ENCODE measurements at places on chromosomes 1 and 21. TPM values are rescaled to one million over a fixed set of nuclear protein-coding genes. Genes with fewer than 3 reads are reported as not detected.
A peak's percentile ranks its signal among the peaks of the same experiment; 100 is the strongest.

DNA sequence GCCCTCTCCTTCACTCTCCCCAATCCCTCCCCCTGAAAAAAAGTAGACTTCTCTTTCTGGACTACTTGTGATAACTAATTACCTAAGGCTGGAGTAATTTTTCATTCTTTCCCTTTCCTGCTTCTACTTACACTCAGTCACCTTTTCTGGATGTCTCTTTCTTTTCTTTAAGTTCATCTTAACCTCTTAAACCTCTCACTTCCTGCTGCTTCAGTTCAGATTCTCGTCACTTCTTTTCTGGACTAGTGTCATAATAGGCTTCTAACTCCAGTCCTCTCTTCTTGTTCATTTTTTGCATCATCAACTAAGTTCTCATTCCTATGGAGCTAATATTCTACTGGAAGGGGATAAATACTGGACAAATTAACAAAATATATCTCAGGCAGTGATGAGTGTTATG is 75.4 kb downstream of the LRRC53 start:
- no peak overlapping the region for H3K27ac ChIP-seq
- H3K4me1 ChIP-seq = no peaks in the 10 kb centered on the region
- no peak overlapping the region for H3K4me3 ChIP-seq

GRCh38 chr1:47656719-47657685 is 219.2 kb downstream of the FOXD2 start:
- DNase-seq = no peak
- no peaks in the 10 kb centered on the region for H3K4me1 ChIP-seq
- no peaks in the 10 kb centered on the region for H3K27me3 ChIP-seq
- no peak overlapping the region for H3K4me3 ChIP-seq
- H3K36me3 ChIP-seq = no peaks in the 10 kb centered on the region

Gene ATAD3C
- total RNA-seq = 7.8 TPM

DNA sequence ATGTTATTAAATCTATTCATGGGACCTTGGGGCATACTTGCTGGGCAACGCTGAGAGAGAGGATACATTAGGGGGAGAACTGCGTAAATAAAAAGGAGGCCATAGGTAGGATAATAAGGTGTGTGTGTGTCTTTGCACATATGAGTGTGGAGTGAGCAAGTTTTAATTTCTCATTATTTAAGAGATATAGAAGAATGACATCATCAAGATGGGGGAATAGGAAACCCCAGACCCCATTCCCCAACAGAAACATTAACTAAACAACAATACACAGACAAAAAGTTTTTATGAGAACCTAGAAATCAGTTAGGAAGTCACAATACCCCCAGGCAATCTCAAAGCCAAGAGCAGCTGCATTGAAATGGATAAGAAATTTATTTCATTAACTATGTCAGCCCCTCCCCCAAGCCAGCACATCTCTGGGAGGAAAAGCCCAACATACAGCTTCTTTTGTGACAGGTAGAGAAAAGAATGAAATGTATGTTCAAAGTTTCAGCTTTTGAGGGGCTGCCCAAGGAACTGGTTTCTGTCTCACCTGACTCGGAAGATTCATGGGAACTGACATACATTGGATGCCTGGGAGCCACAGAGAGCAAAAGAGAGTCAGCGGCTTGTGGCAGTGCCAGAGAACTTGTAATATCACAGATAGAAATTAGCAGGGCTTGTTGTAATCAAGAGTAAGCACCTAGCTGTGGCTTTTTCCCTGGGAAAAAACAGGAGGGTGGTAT is 234.3 kb upstream of the NFIA start:
- no peak overlapping the region for H3K27ac ChIP-seq
- no peaks in the 10 kb centered on the region for H3K4me1 ChIP-seq
- no peaks in the 10 kb centered on the region for H3K27me3 ChIP-seq
- H3K4me3 ChIP-seq = no peak overlapping the region

- H3K27me3 ChIP-seq = no peaks in the 10 kb centered on the region
- peak; percentile 74 for DNase-seq
- H3K36me3 ChIP-seq = no peaks in the 10 kb centered on the region
- peak overlapping the region; percentile 61 for H3K27ac ChIP-seq
These were observed 300.0 kb upstream of the VAMP3 start for GRCh38 chr1:7470904-7471638.

- no peaks in the 10 kb centered on the region for H3K4me1 ChIP-seq
- H3K4me3 ChIP-seq = no peak overlapping the region
- no peak overlapping the region for H3K27ac ChIP-seq
- no peaks in the 10 kb centered on the region for H3K36me3 ChIP-seq
These were observed 537.9 kb upstream of the NR5A2 start for GRCh38 chr1:199489594-199489993.

DNA sequence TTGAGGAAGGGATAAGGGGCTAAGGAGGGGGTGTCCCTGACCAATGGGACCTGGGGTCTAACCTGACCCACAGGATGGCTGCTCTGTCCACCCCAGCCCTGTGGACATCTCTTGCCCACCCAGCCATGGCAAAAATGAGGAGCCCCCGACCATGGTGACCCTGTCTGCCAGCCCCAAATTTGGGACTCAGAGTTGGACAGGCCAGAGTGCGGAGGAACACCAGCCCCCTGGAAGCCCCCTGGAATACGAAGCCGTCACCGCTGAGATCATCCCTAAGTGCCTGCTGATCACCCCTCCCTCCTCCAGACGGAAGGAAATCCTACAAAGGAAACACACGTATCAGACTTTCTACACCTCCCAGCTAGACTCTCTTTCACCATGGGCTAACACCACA is 119.3 kb downstream of the SIK1 start:
- peaks cover 5% of the 10 kb centered on the region for H3K27me3 ChIP-seq
- H3K4me3 ChIP-seq = no peak overlapping the region
- no peak for DNase-seq
- no peaks in the 10 kb centered on the region for H3K36me3 ChIP-seq
- H3K27ac ChIP-seq = no peak overlapping the region

GRCh38 chr1:87953732-87954344 is 625.2 kb downstream of the LMO4 start:
- no peaks in the 10 kb centered on the region for H3K4me1 ChIP-seq
- peak; percentile 52 for DNase-seq
- H3K27ac ChIP-seq = no peak overlapping the region
- no peaks in the 10 kb centered on the region for H3K36me3 ChIP-seq
- no peaks in the 10 kb centered on the region for H3K27me3 ChIP-seq

GRCh38 chr1:98988904-98989555 is 15.6 kb downstream of the PLPPR5 start:
- no peaks in the 10 kb centered on the region for H3K27me3 ChIP-seq
- H3K27ac ChIP-seq = no peak overlapping the region
- H3K36me3 ChIP-seq = no peaks in the 10 kb centered on the region
- no peak overlapping the region for H3K4me3 ChIP-seq

Gene PLEKHG5
- total RNA-seq = 9.5 TPM

Gene LEMD1
- total RNA-seq = not detected

GRCh38 chr21:15084668-15085067 is 19.9 kb upstream of the NRIP1 start:
- no peaks in the 10 kb centered on the region for H3K27me3 ChIP-seq
- no peak overlapping the region for H3K4me3 ChIP-seq
- no peaks in the 10 kb centered on the region for H3K36me3 ChIP-seq
- H3K27ac ChIP-seq = no peak overlapping the region

Gene GPATCH3
- total RNA-seq = 16.1 TPM

GRCh38 chr1:210617293-210617692 is 288.6 kb downstream of the HHAT start:
- no peak overlapping the region for H3K4me3 ChIP-seq
- H3K27ac ChIP-seq = no peak overlapping the region
- no peaks in the 10 kb centered on the region for H3K27me3 ChIP-seq
- no peaks in the 10 kb centered on the region for H3K4me1 ChIP-seq
- no peaks in the 10 kb centered on the region for H3K36me3 ChIP-seq

DNA sequence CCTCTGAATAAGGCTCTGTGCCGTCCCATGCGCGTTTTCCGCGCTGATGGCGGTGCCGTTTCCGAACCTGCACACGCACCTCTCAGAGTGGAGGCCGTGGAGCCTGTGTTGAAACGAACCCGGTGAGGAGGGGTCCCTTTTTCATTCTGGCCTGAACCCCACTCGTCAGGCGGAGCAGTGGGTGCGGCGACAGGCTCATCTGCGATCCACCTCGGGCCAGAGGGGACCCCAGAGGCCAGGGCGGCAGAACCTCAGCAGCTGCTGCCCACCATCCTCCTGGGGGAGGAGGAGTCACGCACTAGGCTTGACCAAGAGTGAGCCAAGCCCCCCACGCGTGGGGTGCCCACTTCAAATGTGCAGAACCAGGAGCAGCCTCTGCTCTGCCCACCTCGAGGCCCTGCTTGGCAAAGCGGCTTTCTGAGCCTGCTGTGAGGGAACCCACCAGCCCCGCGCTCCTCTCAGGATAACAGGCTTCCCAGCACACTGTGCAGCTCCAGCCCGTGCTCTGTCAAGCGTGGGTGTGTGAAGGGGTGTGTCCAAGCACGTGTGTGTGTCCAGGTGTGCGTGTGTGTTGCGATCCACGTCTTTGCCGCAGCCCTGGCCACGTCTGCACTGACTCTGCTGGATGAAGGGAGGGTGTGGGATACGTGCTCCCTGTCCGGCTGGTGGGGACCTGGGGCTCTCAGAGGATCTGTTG is 6.8 kb downstream of the PRDM16 start:
- H3K4me1 ChIP-seq = peaks cover 48% of the 10 kb centered on the region
- H3K4me3 ChIP-seq = no peak overlapping the region
- H3K27ac ChIP-seq = no peak overlapping the region

Gene NTNG1
- total RNA-seq = 9.6 TPM

Data from lower lobe of right lung (tissue), 2 donors.